ENCODE measurements at places on chromosomes 11 and 22. TPM values are rescaled to one million over a fixed set of nuclear protein-coding genes. Genes with fewer than 3 reads are reported as not detected.

DNA sequence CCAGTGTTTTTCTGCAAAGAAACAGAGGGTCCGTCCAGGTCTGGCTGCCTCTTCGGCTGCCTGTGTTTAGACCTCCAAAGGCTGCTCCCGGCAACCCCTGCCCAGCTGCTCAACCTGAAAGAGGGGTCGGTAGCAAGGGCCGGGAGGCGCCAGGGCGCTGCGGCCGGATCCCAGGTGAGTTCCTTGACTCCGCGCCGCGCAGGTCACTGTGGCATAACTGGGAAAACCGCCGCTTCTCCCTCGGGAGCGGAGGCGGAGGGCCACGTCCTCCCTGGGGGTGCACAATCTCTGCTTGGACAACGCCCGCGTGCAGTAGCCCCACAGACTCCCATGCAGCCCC, 1.0 kb upstream of the BRSK2 start:
- no peak for DNase-seq

DNA sequence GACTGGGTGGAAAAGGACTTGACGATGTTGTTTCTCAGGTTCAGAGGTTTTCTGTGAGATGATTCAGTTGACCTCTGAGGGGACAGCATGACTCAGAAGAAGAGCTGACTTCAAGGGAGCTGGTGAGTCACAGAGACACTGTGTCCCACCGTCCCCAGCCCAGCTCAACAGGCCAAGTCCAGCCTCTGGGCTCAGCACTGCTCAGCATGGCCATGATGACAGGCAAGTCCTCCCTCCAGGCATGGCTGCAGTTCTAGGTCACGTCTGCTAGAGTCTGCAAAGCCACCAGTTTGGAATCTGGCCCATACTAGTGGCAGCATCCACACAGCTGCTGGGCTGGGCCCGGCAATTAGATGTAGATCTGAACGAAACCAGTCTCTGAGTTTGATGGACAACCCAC, 12.9 kb downstream of the TRIM29 start:
- DNase-seq, result no peak

GRIA4 gene
- total RNA-seq, result not detected

AGBL2 gene
- total RNA-seq, result not detected

MUC6 gene
- not detected for total RNA-seq
